Endothelial cell of umbilical vein (primary cell): ENCODE measurements at places on chromosomes 1 and 21.

DNA sequence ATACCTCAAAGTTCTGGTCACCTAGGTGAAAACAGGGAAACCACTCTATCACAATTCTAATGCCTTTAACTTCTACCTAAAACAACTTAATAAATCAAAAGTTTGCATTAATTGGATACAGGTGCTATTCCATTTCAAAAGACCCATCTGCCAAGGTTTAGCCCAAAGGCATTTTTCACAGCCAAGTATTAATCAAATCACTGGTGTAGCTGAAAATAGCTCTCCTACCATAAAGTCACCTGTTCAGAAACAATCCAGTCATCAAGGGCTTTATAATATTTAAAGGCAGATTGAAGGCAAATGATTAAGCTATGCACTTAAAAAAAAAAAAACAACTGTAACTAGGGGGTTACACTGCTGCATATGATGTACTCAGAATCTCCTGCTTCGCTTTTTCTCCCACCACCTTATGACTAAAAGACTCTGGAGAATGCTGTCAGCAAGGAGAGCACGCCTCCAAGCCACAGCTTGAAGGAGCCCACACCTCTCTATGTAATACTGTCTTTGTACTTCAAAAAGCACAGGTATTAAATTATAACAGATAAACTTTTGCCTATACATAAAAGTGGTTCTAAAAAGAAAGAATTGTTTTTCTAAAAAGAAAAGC lies 20.5 kb downstream of the KIAA0319L start:
- DNase-seq, result no peak

- DNase-seq, result no peak
Observed at GRCh38 chr1:36922593-36923426, 111.5 kb downstream of the GRIK3 start.

- DNase-seq, result no peak
Observed at GRCh38 chr1:160774886-160775719, 20.9 kb upstream of the LY9 start.

- DNase-seq, result peak; percentile 6
Observed at GRCh38 chr21:45874716-45875415, 106.7 kb upstream of the COL6A1 start.

DNA sequence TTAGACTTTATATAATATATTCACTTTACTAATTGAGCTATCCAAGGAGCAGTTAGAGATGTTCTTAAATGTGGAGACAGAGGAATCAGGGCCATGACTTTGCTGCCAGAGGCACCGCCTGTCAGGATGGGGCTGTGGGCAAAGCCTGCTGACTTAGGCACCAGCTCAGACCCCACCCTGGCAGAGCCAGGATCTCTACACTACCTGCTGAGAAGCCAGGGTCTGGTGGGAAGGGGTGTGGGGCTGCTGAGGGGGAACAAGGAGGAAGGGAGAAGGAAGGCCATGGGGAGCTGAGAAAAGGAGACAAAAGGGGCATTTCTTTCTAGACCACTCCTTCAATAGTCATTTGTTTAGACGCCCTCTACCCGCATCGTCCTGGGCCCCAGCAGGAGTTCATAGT lies 104.8 kb downstream of the TMEM53 start:
- DNase-seq, result no peak

DNA sequence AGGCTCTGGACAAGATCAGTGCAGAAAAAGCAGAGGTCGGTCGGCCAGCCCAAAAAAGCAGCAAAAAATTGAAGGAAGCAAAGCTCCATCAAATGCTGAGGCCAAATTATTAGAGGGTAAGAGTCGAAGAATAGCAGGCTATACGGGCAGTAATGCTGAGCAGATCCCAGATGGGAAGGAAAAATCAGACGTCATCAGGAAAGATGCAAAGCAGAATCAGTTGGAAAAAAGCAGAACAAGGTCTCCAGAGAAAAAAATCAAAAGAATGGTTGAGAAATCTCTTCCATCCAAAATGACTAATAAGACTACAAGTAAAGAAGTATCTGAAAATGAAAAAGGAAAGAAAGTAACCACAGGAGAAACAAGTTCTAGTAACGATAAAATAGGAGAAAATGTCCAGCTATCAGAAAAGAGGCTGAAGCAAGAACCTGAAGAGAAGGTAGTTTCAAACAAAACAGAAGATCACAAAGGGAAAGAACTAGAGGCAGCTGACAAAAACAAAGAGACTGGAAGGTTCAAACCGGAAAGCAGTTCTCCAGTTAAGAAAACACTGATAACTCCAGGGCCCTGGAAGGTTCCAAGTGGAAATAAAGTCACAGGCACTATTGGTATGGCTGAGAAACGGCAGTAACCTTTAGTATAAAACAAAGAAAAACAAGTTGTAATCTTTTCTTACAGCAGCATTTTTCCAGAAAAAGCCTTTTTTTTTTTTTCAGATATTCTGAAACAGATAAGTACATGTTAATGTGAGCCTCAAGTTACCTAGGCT lies 75.7 kb downstream of the PHTF1 start:
- peak; percentile 92 for DNase-seq

GRCh38 chr1:66211521-66211920 lies 322.4 kb upstream of the SGIP1 start:
- DNase-seq, result no peak

- no peak for DNase-seq
Observed at GRCh38 chr1:48671578-48671977, 105.1 kb downstream of the BEND5 start.

DNA sequence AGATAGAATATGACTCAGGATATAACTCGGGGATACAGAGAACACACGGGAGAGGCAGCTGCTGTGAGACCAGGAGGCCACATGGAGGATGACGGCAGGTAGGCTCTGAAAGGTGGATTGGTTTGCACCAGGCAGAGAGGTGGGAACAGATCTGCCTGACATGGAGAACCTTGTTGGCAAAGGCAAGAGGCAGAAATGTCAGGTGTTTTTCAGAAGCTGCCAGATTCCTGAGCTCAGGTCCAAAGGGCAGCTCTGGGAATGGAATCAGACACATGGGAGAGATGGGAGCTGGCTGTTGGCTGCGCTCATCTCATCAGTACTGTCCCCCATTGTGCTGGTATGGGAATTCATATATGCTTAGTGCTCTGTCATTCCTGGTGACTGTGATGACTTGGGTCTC lies 19.2 kb downstream of the SYT6 start:
- no peak for DNase-seq

- peak; percentile 55 for DNase-seq
Observed at GRCh38 chr1:240031414-240031813, 60.3 kb upstream of the FMN2 start.

DNA sequence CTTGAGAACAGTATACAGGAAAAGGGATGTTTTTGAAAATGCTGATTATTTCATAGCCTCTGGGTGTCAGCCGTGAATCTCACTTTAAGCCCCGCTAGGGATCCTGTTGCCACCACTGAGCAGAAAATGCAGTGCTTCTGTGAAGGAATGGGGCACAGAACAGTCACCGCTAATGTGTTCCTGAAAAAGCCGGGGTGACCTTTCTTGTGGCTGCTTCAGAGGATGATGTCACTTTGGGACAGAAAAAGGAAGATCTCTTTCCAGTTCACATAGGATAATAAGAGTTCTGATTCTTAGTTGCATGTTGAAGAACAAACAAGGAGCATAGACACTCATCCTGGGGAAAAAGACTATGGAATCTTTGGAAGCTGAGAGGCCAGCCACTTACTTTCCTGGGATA lies 349.6 kb downstream of the DISC1 start:
- DNase-seq, result no peak

GRCh38 chr21:44766818-44767354 lies 34.7 kb downstream of the UBE2G2 start:
- DNase-seq, result no peak
